ENCODE measurements at places on chromosomes 13 and 19. TPM values are rescaled to one million over a fixed set of nuclear protein-coding genes. Genes with fewer than 3 reads are reported as not detected.

GRCh38 chr13:112725346-112726015, 35.6 kb downstream of the ATP11A start:
- no peak for DNase-seq

DNA sequence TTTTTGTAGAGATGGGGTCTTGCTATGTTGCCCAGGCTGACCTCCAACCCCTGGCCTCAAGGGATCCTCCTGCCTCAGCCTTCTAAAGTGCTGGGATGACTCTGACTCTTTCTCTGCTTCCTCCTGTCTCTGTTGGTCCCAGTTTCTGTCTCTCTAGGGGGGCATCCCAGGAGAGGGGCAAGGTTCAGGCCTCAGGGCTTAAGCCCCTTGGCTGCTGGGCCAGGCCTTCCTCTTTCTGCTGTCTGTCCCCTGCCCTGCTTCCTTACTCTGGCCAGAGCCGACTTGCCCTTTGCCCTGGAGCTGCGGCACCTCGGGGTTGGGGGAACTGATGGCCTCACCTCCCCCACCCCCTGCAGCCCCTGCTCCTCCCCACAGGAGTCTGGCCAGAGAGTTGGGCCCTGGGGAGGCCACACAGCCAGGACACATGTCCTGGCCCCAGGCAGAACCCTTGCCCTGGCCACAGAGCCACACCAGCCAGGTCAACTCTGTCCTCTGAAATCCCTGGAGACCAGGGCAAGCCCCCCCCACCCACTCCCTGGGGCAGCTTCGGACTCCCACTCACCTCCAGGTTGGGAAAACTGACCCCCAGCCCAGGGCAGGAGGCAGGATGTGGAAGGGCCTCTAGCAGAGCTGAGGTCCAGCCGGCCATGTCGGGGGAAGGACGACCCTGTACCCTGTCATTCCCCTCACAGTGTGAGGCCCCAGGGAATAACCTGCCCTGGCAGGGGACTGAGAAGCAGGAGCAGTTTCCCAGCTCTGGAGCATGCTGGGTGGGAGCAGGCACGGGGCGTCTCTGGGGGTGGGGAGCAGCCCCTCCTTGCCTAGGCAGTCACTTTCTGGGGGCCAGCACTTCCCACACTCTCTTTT, 23.7 kb downstream of the CEBPA start:
- no peak for DNase-seq

DNA sequence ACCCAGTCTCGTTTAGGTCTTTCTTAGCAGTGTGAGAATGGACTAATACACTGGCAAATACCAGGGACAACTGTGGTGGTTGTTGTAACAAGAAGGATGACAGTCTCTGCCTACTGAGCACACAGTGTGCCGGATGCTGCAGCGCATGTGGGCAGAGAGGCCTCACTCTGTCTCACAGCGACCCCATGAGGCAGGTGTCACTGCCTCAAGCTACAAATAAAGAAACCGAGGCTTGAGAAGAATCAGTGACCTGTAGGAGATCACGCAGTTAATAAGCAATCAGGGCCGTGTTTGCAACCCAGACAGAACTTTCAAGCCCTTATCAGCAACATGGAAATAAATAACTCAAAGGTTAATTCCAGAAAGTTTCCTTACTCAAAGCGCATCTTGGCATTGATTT, 40.5 kb upstream of the GAS6 start:
- DNase-seq, result no peak

GRCh38 chr19:11299946-11300810, 4.2 kb downstream of the TSPAN16 start:
- DNase-seq, result no peak

Gene THAP8
- polyA plus RNA-seq, result 9.2 TPM

Gene ZNF331
- 24.9 TPM for polyA plus RNA-seq

GRCh38 chr13:112933649-112934048, 35.4 kb upstream of the MCF2L start:
- DNase-seq, result no peak

Gene MCEMP1
- not detected for polyA plus RNA-seq

Gene KLF2
- polyA plus RNA-seq, result 15.3 TPM

GRCh38 chr19:34669305-34669704, 7.7 kb downstream of the SCGB2B2 start:
- DNase-seq, result no peak

Gene PLPPR3
- polyA plus RNA-seq, result 9.4 TPM

Gene LRFN3
- polyA plus RNA-seq, result 10.2 TPM

- no peak for DNase-seq
Measured at GRCh38 chr13:93915269-93915809, 564.1 kb downstream of the DCT start.

Gene TEX30
- 33.9 TPM for polyA plus RNA-seq

GRCh38 chr13:45232591-45232990, 31.7 kb upstream of the KCTD4 start:
- DNase-seq, result no peak

DNA sequence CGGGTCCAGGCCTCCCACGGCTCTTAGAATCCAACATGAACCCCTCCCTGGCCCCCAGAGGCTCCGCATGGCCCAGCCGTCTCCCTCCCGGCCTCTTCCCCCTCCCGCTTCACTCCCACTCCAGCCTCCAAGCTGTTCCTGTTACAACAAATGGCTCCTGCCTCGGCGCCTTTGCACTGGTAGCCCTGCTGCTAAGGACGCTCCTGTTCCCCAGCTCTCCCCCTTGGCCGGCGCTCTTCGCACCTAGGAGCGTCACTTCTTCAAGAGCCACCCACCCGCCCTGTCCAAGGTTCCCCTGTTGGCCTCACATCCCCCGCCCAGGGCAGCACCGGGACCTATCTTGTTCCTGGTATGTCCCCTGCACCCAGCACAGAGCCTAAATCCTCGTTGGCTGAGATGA, 9.4 kb downstream of the CCDC124 start:
- DNase-seq, result no peak

- no peak for DNase-seq
Measured at GRCh38 chr19:31519908-31520307, 170.7 kb upstream of the TSHZ3 start.

DNA sequence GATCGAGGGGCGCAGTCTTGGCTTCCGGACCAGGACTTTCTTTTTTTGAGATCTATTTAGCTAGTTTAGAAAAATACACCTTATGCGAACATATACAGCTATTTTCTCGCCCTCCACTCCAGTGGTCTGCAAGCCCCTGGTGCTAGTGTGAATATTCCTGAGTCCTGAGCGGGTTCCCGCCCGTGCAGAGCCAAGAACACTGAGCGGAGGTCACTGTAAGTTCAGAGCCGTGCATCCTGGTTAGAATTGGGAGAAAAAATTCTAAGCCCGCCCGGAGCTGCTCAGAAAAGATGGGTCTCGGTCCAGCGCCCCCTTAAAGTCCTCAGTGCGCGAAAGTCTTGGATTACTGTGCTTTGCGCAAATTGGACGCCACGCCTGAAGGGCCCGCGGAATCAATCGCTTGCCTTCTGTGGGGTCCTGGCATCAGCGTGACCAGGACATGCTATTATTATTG, 117.7 kb downstream of the KCNRG start:
- peak; percentile 39 for DNase-seq

GRCh38 chr19:46958532-46958931, 61.1 kb upstream of the NPAS1 start:
- no peak for DNase-seq

DNA sequence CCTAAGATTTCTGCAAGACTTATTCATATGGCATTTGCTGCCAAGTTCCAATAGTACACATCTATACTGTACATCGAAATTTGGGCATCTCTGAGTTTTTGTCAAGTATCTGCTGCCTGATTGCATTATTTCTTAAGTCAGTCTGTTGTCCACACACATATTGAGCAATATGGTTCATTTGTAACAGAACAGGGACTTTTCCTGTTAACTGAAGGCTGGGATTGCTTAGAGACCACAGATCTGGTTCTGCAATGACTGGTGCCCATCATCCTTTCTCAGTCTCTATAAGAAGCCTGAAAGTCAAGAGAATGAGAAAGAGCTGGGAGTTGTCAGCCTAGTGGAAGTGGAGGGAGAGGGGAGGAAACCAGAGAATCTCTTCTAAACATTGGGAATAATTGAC, 22.5 kb upstream of the MYCBP2 start:
- DNase-seq, result no peak

Gene ZNF841
- polyA plus RNA-seq, result 27.5 TPM

Gene KL
- polyA plus RNA-seq, result 58.3 TPM

GRCh38 chr13:31072041-31072440, 89.7 kb downstream of the HSPH1 start:
- no peak for DNase-seq

Gene CBY2
- polyA plus RNA-seq, result 0.58 TPM

DNA sequence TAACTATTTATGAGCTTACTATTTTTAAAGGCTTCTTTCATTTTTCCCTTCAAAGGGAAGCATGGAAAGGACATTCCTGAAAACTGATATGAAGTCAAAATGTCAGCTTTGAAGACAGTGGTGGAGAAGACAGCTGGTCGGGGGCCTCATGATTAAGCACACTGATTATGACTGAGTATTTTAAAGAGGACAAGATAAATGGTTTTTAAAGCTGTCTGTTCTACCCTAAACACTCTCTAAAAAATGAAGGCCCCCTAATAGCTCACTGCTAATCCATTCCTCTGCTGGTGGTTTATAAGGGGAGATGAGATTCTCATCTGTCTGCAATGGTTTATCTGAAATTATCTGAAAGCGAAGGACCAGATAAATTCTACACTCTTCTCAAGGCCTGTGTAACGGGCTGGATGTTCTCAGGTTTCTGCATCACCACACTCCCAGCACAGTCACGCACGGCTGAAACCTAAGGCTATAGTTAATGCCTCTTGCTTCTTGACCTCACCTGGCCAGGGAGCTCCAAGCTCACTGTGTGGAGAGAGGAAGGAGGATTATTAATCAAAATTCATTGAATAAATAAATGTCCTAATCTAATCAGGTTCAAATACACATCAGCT, 86.9 kb upstream of the DOCK9 start:
- DNase-seq, result no peak

Gene BBC3
- 1.1 TPM for polyA plus RNA-seq

Gene KIR2DL4
- polyA plus RNA-seq, result not detected

- no peak for DNase-seq
Measured at GRCh38 chr19:38900202-38900629, 447 bp downstream of the NFKBIB start.

Gene ELF1
- 48.6 TPM for polyA plus RNA-seq

- DNase-seq, result no peak
Measured at GRCh38 chr19:39592381-39592780, 9.9 kb upstream of the LGALS13 start.

Gene NLRP11
- 0.25 TPM for polyA plus RNA-seq

Gene ZBTB32
- polyA plus RNA-seq, result 0.32 TPM

All from left kidney (tissue), 8 donors.